Suprapubic skin (tissue), 4 donors: ENCODE measurements at places on chromosomes 4 and X.

GRCh38 chr4:148441624-148441985, 609 bp downstream of the NR3C2 start:
- H3K4me3 ChIP-seq, result peak overlapping the region; percentile 92
- peak overlapping the region; percentile 96 for H3K27ac ChIP-seq
- H3K36me3 ChIP-seq, result no peaks in the 10 kb centered on the region
- DNase-seq, result no peak
- H3K27me3 ChIP-seq, result no peaks in the 10 kb centered on the region
- peaks cover 41% of the 10 kb centered on the region for H3K4me1 ChIP-seq

DNA sequence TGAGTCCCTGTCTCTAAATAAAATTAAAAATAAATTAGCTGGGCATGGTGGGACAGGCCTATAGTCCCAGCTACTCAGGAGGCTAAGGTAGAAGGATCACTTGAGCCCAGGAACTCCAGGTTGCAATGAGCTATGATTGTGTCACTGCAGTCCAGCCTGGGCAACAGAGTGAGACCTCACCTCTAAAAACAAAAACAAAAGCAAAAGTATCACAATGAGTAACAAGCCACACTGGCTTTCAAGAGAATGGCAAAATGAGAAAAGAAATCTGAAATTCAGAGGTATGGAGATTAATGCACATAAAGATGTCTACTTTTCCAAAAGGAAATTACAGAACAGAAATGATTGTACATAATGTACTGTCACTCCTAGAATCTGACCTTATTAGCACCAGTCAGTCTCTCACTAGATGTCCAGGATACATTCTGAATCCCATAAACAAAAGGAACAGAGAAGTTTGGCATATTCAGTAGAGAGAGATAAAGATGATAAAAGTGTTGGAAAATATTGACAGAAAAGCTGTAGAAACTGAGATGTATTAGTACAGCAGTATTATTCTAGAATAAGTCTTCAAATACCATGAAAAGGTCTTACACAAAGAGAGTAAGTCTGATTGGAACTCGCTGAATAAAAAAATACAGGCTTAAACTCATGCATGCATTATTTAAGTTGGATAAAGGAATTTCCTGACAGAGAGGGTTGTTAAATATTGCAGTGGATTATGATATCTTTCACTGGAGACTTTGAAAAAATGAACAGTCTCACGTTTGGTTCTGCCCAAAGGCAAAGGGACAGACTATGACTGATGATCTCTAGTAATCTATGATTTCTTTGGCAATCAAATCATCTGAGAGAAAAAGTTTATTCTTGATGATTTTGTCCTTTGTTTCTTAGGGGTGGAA, 102.5 kb downstream of the SH3RF1 start:
- peaks cover 2% of the 10 kb centered on the region for H3K4me1 ChIP-seq
- H3K27me3 ChIP-seq, result no peaks in the 10 kb centered on the region
- no peak for DNase-seq

DNA sequence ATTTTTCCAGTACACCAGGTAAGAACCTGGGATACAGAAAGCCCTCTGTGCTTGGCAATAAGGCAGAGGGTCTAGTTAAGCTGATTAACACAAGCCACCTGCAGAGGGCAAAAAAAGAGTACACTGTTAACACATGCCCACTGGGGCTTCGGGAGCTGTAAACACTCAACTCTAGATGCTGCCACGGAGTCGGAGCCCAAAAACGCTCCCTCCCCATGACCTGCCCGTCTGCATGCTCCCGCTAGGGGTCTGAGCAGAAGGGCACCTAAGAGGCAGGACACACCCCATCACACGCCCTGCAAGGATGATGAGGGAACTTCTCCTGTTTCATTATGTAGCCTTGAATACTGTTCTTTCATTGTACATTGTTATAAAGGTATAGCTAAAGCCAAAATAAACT, 715.6 kb upstream of the AADAT start:
- no peaks in the 10 kb centered on the region for H3K36me3 ChIP-seq
- H3K27me3 ChIP-seq, result no peaks in the 10 kb centered on the region

DNA sequence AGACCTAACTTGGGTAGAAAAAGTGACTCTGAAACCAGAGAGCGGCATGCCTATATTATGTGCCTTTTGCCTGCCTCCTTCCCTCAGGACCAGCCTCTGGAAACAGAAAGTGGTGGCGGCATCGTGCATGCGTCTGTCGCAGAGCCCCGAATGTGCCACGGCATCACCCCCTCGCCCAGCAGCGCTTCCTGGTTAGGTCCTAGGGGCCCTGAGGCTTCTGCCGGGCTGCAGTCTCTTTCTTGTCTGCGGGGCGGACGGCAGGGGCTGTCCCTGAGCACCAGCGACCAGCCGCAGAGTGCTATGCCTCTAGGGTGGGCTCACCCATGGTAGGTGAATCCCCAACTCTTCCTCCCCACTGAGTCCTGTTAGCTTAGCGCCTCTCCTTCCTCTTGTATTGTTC, 68.7 kb downstream of the VSIG4 start:
- no peaks in the 10 kb centered on the region for H3K36me3 ChIP-seq
- no peak for DNase-seq
- no peak overlapping the region for H3K27ac ChIP-seq
- H3K4me3 ChIP-seq, result no peak overlapping the region
- no peaks in the 10 kb centered on the region for H3K4me1 ChIP-seq
